A549 (cell line): ENCODE measurements at places on chromosomes 11 and 22.
A peak's percentile ranks its signal among the peaks of the same experiment; 100 is the strongest.

GRCh38 chr11:69293087-69293486 is 868 bp upstream of the MYEOV start:
- no peak for DNase-seq

DNA sequence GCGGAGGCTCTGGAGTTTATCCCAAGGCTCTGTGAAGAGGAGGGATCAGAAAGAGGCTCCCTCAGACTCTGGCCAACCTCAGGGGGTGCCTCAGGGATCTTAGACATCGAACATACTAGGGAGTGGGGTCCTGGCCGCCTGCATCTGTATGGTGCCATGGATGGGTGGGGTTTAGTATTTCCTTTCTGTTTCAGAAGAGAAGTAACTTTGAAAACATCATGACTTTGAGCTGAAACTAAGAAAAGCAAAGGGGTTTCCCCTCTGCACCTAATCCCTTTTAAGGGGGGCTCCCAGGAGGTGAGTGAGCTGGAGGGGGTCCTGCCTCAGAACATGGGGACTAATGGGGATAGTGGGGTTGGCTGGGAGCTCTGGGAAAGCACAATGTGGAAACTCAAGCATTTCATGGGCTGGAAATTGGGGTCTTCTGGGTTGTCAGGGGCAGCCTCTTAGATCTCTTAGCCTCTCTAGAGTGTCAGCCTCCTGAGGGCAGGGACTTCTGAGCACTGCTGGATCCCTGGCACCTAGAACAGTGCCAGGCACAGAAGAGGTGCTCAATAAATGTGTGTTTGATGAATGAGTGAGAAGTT is 11.8 kb upstream of the SSTR3 start:
- no peak for DNase-seq

DNA sequence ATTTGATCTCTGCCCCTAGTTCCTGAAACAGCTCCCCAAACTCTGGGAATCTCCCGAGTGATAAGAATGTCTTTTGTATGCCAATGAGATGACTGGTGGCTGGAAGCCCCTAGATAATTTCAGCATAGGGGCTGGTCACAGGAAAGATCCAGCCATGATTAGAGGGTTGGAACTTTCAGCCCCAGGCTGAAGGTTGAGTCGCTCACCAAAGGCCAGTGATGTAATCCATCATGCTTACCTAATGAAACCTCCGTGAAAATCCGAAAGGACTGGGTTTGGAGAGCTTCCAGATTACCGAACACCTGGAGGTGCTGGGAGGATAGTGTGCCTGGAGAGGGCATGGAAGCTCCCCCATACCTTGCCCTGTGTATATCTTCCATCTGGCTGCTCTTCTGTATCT is 26.0 kb downstream of the LRRC32 start:
- DNase-seq = no peak

- no peak for DNase-seq
These were observed 46.9 kb downstream of the NF2 start for GRCh38 chr22:29650370-29650769.

- no peak for DNase-seq
These were observed 75.5 kb downstream of the EFCAB6 start for GRCh38 chr22:43736651-43737050.

GRCh38 chr11:118175031-118175992 is 1.1 kb downstream of the SCN2B start:
- DNase-seq = no peak

- peak; percentile 92 for DNase-seq
These were observed 25.7 kb upstream of the CHKA start for GRCh38 chr11:68146704-68147474.

DNA sequence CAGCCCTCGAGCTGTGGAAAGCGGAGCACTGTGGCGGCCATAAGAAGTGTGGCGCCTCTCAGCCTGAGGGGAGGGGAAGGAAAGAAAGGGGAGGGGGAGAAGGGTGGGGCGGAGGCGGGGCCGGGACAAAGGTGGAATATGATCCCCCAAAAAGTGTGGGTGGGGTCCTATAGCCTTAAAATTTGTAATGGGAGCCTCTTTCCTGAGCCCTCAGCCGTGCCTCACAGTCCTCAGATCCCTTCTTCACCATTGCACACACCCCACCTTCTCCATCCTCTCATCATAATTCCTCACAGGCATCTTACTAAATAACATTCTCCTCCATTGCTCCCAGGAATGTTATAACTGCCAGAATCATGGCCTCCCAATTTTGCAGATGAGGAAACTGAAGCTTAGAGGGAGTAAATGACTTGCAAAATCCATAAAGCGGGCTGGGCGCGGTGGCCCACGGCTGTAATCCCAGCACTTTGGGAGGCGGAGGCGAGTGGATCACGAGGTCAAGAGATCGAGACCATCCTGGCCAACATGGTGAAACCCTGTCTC is 600 bp upstream of the RAB6A start:
- no peak for DNase-seq

- DNase-seq = no peak
These were observed 42.5 kb downstream of the SFI1 start for GRCh38 chr22:31538815-31539214.

DNA sequence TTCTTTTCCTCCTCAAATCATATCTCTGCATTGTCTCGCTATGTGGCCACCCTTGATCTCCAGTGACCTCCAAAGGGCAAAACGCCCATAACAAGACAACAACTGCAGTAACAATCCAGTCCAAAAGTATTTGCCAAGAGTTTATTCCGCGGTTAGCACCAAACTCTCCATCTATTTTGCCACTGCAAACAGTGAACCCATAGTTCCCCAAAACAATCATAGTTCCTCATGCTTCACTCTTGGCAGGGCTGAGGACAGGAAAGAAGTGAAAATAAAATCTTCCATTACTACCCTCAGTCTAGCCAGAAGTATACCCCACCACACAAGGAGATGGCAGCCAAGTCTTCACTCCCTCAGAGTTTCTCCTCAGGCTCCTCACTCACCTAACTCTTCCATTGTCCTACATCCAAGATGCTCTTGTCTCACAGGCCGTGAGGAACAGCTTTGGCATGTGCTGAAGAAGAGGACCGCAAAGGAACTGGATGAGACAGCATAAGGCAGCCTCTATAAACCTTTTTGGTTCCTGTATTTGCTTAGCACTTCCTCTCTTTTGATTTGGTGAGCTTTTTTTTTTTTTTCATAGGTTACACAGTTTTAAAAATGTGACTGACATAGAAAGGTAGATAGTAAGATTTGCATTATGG is at the start of gene LPXN:
TSS of gene LPXN (minus strand) at position 480 of the 644 bp plus-strand sequence. CDS start at position 396, 84 bp downstream.
- DNase-seq = no peak

DNA sequence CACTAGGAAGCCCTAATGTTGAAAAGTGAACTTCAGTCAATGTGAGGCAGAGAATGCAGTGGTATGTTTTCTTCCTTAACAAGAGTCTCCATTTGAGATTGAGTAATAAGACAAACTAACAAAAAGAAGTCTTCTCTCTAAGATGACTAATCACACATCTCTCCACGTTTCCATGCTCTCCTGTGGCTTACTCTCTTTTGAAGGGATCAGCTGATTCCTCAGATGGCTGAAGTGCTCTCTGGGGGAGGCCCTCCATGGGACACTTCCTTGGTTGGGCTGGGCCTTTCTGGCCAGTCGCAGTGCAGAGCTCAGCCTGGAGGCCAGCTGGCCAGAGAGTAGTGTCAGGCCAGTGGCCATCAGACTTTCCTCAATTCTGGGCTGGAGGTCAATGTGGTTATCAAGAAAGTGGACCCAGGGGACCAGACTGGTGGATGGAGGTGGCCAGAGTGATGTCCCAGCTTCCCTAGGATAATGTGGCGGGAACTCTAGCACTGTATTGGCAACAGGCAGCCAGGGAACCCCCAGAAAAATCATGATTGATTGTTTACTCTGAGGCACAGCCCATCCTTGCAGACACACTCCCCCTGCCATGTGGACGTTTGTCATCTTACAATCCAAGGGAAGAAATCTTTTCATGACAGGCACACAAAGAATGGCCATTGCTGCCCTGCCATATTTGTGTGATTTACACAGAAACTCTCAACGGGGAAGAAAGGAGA is 14.5 kb downstream of the CSRP3 start:
- DNase-seq = no peak

DNA sequence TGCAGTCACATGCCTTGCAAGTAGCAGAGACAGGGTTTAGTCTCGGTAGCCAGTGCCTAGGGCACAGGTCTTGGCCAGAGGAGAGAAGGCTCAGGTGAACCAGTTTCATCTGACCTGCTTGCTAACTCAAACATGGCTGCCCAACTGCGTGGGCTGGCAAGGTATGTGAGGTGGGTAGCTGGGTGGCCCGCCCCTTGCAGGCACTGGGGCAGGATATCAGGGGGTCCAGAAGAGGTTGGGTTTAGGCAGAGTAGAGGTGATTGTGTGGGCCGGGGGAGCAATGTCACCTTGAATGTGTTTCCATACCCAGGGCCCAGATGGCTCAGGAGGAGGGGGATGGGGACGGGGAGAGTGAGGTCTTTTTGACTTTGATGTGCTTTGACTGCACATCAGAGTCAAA is 37.7 kb downstream of the ST3GAL4 start:
- no peak for DNase-seq

- no peak for DNase-seq
These were observed 72.3 kb downstream of the ARFGAP2 start for GRCh38 chr11:47104261-47104950.

DNA sequence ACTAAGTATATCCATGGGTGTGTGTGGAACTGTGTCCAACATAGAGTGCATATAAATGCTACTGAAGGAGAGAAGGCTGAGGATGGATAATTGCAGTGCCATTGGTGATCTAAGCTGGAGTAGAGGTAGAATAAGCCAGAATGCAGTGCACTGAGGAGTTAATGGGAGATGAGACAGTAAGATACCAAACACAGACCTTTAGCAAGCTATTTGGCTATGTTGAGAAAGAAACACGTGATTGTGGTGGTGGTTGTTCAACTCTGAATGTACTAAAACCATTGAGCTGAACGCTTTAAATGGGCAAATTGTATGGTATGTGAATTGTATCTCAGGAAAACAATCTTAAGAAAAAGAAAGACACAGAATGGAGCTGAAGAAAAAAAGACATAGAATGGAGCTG is 22.8 kb downstream of the JAML start:
- DNase-seq = no peak

DNA sequence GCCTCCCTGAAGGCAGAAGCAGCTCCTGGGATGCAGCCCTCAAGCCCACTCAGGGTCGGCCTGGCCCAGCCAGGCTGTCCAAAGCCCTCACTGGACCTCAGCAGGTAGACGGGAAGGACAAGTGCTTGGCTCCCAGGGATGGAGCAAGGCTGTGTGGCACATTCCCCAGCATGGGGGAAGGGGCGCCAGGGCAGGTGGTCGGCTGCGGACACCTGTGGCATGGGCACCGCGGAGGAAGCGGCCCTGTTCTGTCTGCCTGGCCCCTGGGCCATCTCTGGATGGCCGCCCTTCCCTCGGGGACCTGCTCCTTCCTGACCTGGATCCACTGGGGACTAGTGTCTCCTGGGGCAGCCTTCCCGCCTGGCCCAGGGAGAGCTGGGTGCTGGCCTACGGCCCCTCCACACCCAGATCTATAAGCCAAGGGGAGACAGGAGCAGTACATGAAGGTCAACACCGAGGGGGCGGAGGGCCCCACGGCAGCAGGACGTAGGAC is 26.0 kb downstream of the CHID1 start:
- no peak for DNase-seq

- DNase-seq = no peak
These were observed 55.5 kb downstream of the DGCR2 start for GRCh38 chr22:19066531-19067271.

DNA sequence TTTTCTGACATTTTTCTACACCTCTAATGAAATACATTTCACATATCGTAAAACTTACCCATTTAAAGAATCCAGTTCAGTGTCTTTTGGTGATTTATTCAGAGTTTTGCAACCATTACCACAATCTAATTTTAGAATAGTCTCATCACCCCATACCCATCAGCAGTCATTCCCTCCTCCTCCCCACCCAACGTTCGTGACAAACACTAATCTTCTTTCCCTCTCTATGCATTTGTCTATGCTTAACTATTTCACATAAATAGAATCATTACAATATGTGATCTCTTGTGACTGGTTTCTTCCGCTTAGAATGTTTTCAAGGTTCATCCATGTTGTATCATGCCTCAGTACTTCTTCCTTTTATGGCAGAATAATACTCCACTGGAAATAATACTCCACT is 9.5 kb downstream of the TTC28 start:
- DNase-seq = no peak

GRCh38 chr11:75474878-75475766 is 42.1 kb upstream of the KLHL35 start:
- DNase-seq = peak; percentile 32

DNA sequence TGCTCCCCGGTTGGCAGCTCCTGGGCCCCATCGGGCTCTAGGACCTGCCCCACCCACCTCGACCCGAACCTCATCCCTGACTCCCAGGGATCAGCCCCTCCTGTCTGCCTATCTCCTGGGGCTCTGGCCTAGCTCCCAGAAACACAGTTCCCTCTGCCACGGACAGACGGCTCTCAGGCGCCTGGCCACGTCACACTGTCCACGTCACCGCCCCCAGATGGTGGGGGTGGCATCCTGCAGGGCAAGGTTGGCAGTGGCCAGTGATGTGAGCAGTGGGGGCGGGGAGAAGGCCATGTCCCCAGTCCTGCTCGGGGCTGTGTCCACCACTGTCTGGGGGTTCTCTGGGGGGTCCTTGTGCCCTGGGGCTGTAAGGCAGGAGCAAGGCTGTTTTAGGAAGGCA is 29.2 kb downstream of the SYT7 start:
- DNase-seq = peak; percentile 39

- DNase-seq = no peak
These were observed 53.1 kb downstream of the PACSIN2 start for GRCh38 chr22:42961810-42962209.

DNA sequence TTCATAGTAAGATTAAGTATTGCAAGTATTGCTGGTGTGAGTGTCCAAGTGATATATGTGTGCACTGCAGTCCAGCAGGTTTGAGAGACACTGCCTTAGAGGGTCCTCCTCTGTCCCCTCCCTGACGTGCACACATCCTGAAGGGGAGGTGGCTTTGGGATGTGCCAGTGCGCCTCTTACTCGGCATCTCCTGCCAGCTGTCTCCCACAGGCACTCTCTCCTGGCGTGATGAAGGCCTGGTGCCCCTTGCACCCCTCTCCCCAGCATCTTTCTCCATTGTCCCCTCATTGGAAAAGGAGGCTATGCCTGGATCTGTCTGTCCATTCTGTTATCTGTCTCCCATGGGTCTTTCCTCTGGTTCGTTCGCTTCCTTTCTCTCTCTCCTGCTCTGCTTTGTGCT is 24.2 kb downstream of the GTPBP1 start:
- no peak for DNase-seq

GRCh38 chr11:2860636-2861035 is 24.9 kb downstream of the CDKN1C start:
- DNase-seq = peak; percentile 52

- no peak for DNase-seq
These were observed 60.3 kb downstream of the SYTL2 start for GRCh38 chr11:85750646-85751045.

DNA sequence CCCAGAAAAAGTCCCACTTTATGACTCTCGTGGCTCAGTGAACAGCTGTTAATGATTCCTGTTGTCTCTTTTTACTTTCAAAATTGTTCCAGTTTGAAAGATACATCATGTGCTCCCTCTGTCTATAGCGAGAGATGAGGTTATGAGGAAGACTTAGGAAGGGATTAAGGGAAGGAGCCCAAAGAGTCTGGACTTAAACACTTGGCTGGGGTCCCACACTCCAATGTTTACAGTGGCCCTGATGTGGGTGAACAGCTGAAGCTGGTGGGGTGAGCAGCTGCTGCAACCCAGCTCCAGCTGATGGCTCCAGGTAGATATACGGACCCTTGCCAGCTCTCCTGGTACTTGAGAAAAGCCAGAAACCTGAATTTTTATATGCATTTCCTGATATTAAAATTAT is 84.5 kb upstream of the PLET1 start:
- no peak for DNase-seq
